ENCODE measurements at places on chromosomes 16 and 17. TPM values are rescaled to one million over a fixed set of nuclear protein-coding genes. Genes with fewer than 3 reads are reported as not detected.

Gene ARMC7
- 15.9 TPM for total RNA-seq

DNA sequence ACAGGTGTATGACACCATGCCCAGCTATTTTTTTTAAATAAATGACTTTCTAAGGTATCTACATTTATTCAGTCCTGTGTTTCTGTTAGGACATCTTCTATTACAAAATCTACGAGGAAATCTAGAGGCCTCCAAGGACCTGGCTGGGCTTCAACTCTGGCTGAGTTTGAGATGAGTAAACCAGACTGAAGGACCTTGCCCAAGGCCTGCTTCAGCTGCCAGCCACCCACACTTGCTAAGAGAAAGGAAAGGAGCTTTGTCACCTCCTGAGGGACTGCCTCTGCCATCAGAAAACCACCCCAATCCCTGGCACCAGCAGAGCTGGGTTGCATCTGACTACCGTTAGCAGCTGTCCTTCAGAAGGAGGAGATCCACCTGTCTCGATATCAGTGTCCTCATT lies 1.3 kb upstream of the MYO1D start:
- peaks cover 2% of the 10 kb centered on the region for H3K27me3 ChIP-seq
- no peaks in the 10 kb centered on the region for H3K36me3 ChIP-seq
- no peak for DNase-seq

DNA sequence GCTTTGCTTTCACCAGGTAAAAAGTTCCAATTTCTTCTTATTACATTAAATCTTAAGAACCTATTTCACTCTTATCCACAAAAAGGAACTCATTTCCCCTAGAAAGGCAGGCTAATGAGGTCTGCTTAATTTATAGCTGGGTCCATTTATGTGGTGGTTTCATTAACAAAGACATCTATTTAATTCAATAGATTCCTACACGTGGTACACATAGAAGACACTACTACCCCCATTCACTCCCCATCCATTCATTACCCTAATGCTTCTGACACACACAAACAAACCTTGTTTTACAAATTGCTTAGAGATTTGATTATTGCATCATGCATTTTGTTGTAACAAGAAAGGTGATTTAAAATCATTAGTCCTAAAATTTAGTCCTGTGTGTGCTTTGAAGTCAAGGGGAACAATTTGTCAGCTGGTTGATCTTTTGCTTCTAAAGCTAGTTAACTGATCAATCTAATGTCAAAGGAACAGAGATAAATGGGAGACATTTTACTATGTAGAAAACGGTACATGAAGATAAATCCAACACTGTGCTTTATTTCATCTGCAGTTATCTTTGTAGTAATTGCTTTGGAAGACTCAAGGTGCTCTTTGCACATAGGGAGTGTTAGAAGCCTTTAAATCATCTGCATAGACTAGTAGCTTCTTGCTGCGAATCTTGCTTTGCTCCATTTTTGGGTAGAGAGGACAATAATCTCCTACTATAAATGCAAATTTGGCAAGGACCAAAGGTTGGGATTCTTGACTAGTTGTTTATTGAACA lies 379.2 kb downstream of the CDH11 start:
- H3K27ac ChIP-seq, result no peak overlapping the region
- H3K4me1 ChIP-seq, result peaks cover 17% of the 10 kb centered on the region
- DNase-seq, result no peak
- no peaks in the 10 kb centered on the region for H3K36me3 ChIP-seq

- H3K4me1 ChIP-seq, result no peaks in the 10 kb centered on the region
- H3K27me3 ChIP-seq, result no peaks in the 10 kb centered on the region
- no peak overlapping the region for H3K4me3 ChIP-seq
- H3K36me3 ChIP-seq, result no peaks in the 10 kb centered on the region
- DNase-seq, result no peak
- H3K27ac ChIP-seq, result no peak overlapping the region
Measured at GRCh38 chr17:28532050-28532960, 20.1 kb downstream of the UNC119 start.

GRCh38 chr16:89173174-89173921 lies 1.8 kb downstream of the CDH15 start:
- H3K27me3 ChIP-seq, result peaks cover 6% of the 10 kb centered on the region
- peaks cover 12% of the 10 kb centered on the region for H3K4me1 ChIP-seq
- DNase-seq, result no peak
- H3K4me3 ChIP-seq, result peak overlapping the region; percentile 20
- H3K27ac ChIP-seq, result no peak overlapping the region

GRCh38 chr17:73430165-73430680 lies 118.4 kb upstream of the CDC42EP4 start:
- no peaks in the 10 kb centered on the region for H3K36me3 ChIP-seq
- H3K27ac ChIP-seq, result no peak overlapping the region
- H3K27me3 ChIP-seq, result no peaks in the 10 kb centered on the region
- no peak for DNase-seq

- no peak for DNase-seq
- H3K27me3 ChIP-seq, result no peaks in the 10 kb centered on the region
- no peak overlapping the region for H3K27ac ChIP-seq
Measured at GRCh38 chr17:27239046-27239445, 54.9 kb upstream of the WSB1 start.

Gene CNGB1
- total RNA-seq, result not detected

Gene AOC3
- total RNA-seq, result 6.2 TPM

DNA sequence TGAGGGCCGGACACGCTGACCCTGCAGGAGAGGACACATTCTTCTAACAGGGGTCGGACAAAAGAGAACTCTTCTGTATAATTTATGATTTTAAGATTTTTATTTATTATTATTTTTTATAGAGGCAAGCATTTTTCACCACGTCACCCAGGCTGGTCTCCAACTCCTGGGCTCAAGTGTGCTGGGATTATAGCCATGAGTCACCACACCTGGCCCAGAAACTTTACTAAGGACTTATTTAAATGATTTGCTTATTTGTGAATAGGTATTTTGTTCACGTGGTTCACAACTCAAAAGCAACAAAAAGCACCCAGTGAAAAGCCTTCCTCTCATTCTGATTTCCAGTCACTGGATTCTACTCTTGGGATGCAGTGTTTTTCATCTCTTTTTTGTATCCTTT lies 2.3 kb upstream of the SERPINF1 start:
- H3K4me1 ChIP-seq, result peaks cover 21% of the 10 kb centered on the region
- no peak overlapping the region for H3K4me3 ChIP-seq
- H3K36me3 ChIP-seq, result no peaks in the 10 kb centered on the region
- H3K27ac ChIP-seq, result no peak overlapping the region
- no peaks in the 10 kb centered on the region for H3K27me3 ChIP-seq

DNA sequence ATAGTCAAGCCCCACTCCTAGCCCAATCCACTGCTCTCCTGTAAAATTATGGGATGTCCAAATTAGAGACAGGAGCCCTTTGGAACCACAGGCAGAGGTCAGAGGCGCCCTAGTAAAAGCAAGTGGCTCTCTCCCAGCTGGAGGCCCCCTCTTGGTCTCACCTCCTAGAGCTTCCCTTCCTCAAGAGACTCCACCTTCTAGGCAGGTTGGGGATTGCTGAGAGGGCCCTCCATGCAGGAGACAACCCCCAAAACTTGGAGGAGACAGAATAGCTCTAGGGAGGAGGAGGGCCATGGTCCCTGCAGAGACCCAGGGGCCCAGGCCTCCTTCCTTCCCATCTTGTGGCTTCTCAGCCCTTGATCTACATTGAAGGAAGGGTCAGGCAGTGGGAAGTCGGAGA lies 29.4 kb downstream of the NEUROD2 start:
- no peak for DNase-seq
- peaks cover 11% of the 10 kb centered on the region for H3K27me3 ChIP-seq
- H3K4me1 ChIP-seq, result peaks cover 42% of the 10 kb centered on the region
- no peaks in the 10 kb centered on the region for H3K36me3 ChIP-seq

DNA sequence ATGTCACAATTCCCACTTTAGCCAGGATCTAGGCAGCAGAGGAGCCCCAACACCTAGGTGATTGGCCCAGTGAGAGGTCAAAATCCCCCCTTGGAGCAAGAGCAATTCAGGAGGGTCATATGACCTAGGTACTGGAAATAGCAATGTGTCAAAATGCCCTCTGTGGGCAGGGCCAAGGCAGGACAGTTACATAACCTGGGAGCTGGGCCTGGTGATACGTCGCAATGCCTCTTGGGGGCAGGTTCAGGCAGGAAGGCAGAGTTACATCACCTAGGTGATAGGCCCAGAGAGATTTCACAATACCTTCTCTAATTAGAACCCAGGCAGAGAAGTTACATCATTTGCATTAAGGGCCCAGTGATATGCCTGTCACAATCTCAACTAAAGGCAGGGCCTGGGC lies 1906.3 kb downstream of the TP53TG3F start:
- H3K36me3 ChIP-seq, result peaks cover 86% of the 10 kb centered on the region
- no peak for DNase-seq
- H3K27ac ChIP-seq, result no peak overlapping the region
- H3K4me1 ChIP-seq, result no peaks in the 10 kb centered on the region

- peaks cover 16% of the 10 kb centered on the region for H3K36me3 ChIP-seq
- peak overlapping the region; percentile 41 for H3K27ac ChIP-seq
- peaks cover 44% of the 10 kb centered on the region for H3K4me1 ChIP-seq
- DNase-seq, result no peak
- no peaks in the 10 kb centered on the region for H3K27me3 ChIP-seq
Measured at GRCh38 chr16:19524616-19525384, 1.1 kb downstream of the CCP110 start.

Gene GAST
- total RNA-seq, result not detected

DNA sequence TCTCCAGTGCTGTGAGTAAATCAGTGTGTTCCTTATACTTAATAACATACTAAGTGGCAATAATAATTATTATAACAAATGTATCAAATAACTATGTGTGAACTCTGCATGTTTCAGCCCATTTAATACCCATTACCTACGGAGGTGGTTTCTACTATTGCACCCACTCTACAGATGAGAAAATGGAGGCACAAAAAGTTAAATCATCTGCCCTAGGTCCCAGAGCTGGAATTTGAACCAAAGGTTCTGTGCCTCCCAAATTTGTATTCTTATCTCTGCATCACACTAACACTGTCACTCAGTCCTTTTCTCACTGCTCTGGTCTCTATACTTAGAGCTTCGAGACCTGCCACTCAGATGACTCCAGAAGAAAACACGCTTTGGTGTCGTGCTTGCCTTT lies 417.0 kb downstream of the MAF start:
- peaks cover 19% of the 10 kb centered on the region for H3K4me1 ChIP-seq
- no peak for DNase-seq
- H3K27ac ChIP-seq, result no peak overlapping the region
- peaks cover 2% of the 10 kb centered on the region for H3K36me3 ChIP-seq
- no peak overlapping the region for H3K4me3 ChIP-seq

- no peak overlapping the region for H3K4me3 ChIP-seq
- H3K27me3 ChIP-seq, result no peaks in the 10 kb centered on the region
Measured at GRCh38 chr17:39652587-39653315, 12.4 kb upstream of the TCAP start.

Gene KRTAP3-1
- not detected for total RNA-seq

Gene SRRM2
- total RNA-seq, result 769 TPM

GRCh38 chr17:43918026-43918389 lies 10.7 kb upstream of the MPP2 start:
- H3K27me3 ChIP-seq, result peaks cover 14% of the 10 kb centered on the region
- H3K4me3 ChIP-seq, result peak overlapping the region; percentile 43
- H3K27ac ChIP-seq, result no peak overlapping the region
- H3K4me1 ChIP-seq, result peaks cover 27% of the 10 kb centered on the region
- DNase-seq, result no peak

GRCh38 chr17:65629234-65629690 lies 67.8 kb upstream of the AXIN2 start:
- no peak overlapping the region for H3K4me3 ChIP-seq
- DNase-seq, result peak; percentile 12
- peaks cover 31% of the 10 kb centered on the region for H3K4me1 ChIP-seq
- H3K36me3 ChIP-seq, result no peaks in the 10 kb centered on the region
- no peaks in the 10 kb centered on the region for H3K27me3 ChIP-seq

Gene LRRC37A2
- 4.3 TPM for total RNA-seq

Gene DOC2B
- 2.7 TPM for total RNA-seq

GRCh38 chr17:12242345-12242954 lies 221.8 kb downstream of the MAP2K4 start:
- no peak for DNase-seq
- H3K27me3 ChIP-seq, result no peaks in the 10 kb centered on the region
- no peak overlapping the region for H3K27ac ChIP-seq
- H3K4me1 ChIP-seq, result no peaks in the 10 kb centered on the region
- no peaks in the 10 kb centered on the region for H3K36me3 ChIP-seq

Gene ZNF207
- 201 TPM for total RNA-seq

DNA sequence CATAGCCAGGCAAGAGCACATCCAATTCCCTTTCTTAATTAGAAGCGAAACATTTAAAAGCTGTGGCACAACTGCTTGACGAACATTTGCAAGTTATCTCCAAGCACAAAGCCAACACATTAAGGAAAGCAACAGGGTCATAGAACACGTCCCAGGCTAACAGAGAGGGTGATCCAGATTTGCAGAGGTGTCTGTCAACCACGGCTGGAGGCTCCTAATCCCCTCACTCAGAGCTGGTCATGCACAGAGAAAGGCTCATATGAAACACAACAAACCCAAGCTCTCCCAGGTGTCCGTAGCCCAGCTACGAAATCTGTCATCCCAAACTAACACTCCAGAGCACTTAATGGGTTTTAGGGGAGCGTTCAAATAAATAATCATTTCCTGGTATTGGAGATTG lies 276.1 kb downstream of the SLC39A11 start:
- no peaks in the 10 kb centered on the region for H3K27me3 ChIP-seq
- no peak overlapping the region for H3K27ac ChIP-seq
- H3K4me3 ChIP-seq, result no peak overlapping the region
- H3K36me3 ChIP-seq, result 0 out of 2 replicates have a peak, but pooled peaks cover 4% of the 10 kb centered on the region
- no peaks in the 10 kb centered on the region for H3K4me1 ChIP-seq

- H3K4me3 ChIP-seq, result no peak overlapping the region
- H3K36me3 ChIP-seq, result peaks cover 4% of the 10 kb centered on the region
- H3K4me1 ChIP-seq, result peaks cover 31% of the 10 kb centered on the region
- no peak overlapping the region for H3K27ac ChIP-seq
- no peaks in the 10 kb centered on the region for H3K27me3 ChIP-seq
- DNase-seq, result no peak
Measured at GRCh38 chr16:13453325-13453724, 466.6 kb upstream of the ERCC4 start.

All from WTC11 (cell line).